OCI-M1 (cell line): ENCODE measurements at places on chromosomes 3 and 15.

DNA sequence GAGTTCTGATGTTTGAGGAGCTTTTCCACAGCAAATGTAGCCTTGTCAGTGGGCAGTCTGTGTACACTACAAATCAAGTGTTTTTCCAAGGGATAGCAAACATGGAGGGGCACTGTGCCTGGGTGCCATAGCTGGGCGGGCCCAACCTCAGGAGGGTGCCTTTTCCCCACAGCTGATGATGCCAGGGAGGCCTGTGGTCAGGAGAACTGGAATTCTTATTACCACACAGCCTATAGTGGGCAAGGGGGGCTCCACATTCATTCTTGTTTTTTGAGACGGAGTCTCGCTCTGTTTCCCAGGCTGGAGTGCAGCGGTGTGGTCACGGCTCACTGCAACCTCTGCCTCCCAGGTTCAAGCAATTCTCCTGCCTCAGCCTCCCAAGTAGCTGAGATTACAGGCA is 41.8 kb downstream of the SYNM start:
- no peak for DNase-seq

DNA sequence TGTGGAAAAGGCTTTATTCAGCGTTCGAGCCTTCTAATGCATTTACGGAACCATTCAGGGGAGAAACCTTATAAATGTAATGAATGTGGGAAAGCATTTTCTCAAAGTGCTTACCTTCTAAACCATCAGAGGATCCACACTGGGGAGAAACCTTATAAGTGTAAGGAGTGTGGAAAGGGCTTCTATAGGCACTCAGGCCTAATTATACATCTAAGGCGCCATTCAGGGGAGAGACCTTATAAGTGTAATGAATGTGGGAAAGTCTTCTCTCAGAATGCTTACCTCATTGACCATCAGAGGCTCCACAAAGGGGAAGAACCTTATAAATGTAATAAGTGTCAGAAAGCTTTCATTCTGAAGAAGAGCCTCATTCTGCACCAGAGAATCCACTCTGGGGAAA is 6.2 kb upstream of the ZNF35 start:
- no peak for DNase-seq

GRCh38 chr3:116030131-116030850 is 407.0 kb downstream of the GAP43 start:
- no peak for DNase-seq

GRCh38 chr15:89303986-89304385 is 30.6 kb downstream of the POLG start:
- DNase-seq, result no peak

DNA sequence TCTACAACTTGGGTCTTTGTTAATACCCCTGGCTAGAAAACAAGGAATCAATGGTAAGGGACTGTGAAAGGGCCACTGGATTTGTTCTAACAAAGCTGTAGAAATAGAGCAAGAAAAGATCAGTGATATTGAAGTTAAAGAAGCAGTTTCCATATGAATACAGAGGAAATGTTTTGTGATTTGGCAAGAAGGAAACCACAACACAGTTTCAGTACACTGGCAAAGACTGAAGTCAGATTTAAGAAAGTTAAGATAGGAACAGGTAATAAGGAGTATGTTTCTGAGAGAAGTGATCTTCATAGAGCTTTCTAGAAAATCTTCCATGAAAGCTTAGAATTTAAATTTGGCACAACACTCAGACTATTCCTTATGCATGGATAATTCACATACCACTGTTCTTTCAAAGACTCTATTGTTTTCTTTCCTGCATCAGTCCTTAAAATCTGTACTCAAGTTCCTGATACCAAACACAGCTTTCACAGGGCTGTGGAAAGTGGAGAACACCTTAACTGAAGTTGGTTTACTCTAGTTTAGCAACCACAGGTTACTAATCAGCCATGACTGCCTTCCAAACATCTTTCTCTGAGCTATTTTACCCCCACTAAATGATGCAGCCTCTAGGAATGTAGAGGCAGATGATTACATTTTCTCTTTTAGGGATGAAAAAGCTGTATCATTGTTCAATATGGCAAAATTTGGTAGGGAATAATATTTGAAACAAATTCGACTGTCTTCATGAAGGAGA is 32.4 kb upstream of the ALCAM start:
- DNase-seq, result no peak

- no peak for DNase-seq
Measured at GRCh38 chr15:98980899-98981228, 26.7 kb downstream of the PGPEP1L start.

GRCh38 chr3:190593075-190593474 is 79.2 kb downstream of the IL1RAP start:
- DNase-seq, result no peak

- no peak for DNase-seq
Measured at GRCh38 chr3:62888180-62888579, 13.0 kb upstream of the CADPS start.

DNA sequence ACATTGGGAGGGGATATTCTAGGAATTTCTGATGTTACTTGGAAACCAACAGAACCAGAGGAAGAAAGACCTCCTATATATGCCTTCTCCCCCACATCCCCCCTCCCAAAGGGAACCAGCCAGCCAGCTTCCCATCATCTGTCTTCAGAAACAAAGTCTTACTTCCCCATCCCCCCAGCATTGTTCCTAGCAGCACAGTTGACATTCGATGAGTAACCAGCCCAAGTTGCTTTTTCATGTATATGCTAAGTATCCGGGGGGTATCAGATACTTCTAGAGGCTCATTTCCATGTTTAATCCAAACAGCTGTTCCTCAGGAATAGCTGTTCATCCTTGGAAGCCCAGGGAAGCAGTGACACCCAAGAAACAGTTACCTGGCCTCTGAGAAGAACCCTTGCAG is 16.0 kb downstream of the RMDN3 start:
- DNase-seq, result no peak

GRCh38 chr3:24496529-24497482 is 2.2 kb upstream of the THRB start:
- peak; percentile 86 for DNase-seq

- no peak for DNase-seq
Measured at GRCh38 chr15:35499723-35500122, 46.2 kb downstream of the DPH6 start.

- no peak for DNase-seq
Measured at GRCh38 chr3:79822076-79822475, 54.3 kb upstream of the ROBO1 start.

DNA sequence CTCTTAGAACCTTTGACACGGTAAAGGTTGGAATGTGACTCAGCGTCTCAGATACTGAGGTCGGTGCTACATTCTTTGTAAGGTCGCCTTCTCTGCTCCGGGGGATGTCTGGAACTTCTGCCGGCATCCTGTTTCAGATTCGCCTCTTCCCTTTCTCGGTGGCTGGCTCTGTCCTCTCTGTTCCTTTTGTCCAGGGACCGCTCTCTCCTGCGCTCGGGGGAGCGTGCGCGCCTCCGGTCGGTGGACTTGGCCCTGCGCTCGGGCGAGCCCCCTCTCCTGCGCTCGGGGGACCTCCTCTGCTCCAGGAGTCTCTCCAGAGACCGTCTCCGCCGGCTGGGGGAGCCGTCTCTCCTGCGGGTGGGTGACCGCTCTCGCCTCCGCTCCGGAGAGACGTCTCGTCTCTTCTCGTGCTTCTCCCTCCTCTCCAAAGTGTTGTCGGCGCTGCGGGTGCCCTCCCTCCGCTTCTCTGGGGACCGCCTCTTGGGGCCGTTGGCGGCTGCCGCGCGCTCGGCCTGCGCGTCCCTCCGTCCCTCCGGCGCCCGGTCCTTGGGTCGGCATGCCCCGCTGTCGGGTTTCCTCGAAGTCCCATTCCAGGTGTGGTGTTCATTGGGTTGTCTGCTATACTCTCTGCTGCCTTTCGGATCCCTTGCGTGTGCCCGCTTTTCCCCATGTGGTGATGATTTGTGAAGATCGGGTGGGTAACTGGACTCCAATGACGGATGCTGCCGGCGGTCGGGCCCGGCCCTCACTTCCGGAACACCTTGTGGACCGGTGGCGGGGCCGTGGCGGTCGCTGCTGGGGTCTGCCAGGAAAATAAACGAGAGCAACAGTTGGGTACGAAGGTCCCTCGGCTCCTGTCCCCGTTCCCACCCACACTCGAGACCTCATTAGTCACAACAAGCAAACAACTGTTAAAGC is 668.8 kb upstream of the ADAMTS9 start:
- no peak for DNase-seq

GRCh38 chr3:131712662-131713061 is 209.9 kb upstream of the MRPL3 start:
- no peak for DNase-seq

DNA sequence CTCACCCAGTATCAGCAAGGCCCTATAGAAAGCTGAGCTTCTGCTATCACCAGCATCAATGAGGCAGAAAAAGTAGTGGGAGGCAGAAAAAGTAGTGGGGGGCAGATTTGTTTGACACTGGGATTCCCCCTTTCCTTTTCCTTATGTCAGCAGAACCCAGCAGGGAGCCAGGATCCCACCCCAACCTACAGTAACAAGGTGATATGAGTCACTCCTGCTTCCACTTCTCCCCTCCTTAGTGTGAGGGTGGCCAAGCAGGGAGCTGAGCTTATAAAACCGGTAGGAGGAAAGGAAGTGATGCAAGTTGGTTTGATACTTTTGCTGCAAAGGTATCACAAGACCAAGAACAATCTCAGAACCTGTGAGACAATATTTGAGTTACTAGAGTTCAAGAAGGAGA is 128.7 kb downstream of the SCAPER start:
- DNase-seq, result no peak

- peak; percentile 79 for DNase-seq
Measured at GRCh38 chr15:83106994-83107840, at the start of gene TM6SF1. Gene TM6SF1, plus strand, starts transcription at chr15:83107645. Its CDS starts 36 bp downstream, at chr15:83107681.

- peak; percentile 87 for DNase-seq
Measured at GRCh38 chr3:194395778-194396538, 3.1 kb downstream of the GP5 start.

DNA sequence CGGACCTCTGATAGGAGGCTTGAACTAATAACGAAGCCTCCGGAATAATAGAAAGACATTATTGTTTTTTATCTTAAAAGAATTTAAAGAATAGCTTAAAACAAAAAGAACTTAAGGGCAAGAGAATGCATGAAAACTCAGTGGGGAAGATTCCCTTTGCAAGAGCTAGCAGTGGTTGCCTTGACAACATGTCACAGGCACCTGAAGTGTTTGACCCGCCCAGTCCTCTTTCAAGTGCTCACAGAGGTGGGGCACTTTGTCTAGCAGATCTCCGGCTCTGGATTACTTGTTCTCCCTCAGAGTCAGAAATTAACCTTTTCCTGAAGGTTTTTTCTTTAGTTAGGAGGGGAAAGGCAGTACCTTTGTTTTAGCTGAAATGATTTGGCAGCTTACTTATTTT is 37.8 kb downstream of the LARS2 start:
- no peak for DNase-seq

GRCh38 chr15:51844747-51845426 is 15.4 kb downstream of the TMOD3 start:
- no peak for DNase-seq

DNA sequence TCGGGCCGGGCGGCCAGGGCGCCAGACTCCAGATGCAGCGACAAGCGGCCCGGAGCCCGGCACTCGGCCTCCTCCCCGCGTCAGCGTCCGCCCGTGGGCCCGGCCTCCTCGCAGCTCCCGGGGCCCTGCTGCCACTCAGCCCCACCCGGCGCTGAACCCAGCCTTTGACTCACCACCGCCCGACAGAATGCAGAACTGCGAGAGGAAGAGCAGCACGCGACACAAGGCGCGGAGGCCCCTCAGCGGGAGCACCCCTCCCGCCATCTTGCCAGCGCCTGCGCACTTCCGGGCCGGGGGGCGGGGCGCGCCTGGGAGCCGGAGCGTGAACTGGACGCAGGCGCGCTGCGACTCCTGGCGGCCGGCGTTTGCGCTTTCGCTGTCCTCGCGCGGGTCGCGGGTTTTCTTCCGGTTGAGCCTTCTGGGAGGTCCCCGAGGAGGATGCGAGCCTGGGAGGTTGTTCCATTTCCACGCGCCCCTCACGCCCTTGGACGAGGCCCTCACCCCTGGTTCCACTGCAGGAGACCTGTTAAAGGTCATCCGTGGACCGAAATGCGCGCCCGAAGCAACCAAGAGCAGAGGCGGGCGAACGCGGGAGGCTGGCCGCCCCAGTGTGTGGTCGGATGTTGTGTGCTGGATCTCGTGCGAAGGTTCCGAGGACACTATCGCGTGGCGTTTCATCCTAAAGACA is at the start of gene TM2D3:
TM2D3 (minus strand) TSS at position 284 of the 688 bp plus-strand sequence; CDS start at position 264, 20 bp downstream.
- peak; percentile 94 for DNase-seq

GRCh38 chr15:80277147-80277546 is 25.1 kb upstream of the CTXND1 start:
- no peak for DNase-seq

- DNase-seq, result no peak
Measured at GRCh38 chr3:143239031-143239430, 119.5 kb downstream of the CHST2 start.

DNA sequence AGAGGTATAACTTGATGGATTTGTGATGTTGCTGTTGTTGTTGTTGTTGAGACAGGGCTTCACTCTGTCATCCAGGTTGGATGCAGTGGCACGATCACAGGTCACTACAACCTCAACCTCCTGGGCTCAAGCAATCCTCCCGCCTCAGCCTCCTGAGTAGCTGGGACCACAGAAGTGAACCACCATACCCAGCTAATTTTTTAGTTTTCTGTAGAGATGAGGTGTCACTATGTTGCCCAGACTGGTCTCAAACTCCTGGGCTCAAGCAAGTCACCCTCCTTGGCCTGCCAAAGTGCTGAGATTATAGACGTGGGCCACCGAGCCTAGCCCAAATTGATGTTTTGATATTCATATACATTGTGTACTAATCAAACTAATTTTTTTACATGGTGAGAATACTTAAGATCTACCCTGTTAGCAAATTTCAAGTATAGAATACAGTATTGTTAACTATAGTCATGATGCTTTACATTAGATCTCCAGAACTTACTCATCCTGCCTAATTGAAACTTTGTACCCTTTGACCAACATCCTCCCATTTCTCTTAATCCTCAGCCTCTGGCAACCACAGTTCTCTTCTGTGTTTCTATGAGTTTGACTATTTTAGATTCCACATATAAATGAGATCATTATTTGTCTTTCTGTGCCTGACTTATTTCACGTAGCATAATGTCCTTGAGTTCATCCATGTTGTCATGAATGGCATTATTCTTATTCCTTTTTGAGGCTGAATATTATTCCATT is 23.2 kb downstream of the LMCD1 start:
- DNase-seq, result no peak

GRCh38 chr3:12559520-12559919 is 2.6 kb downstream of the MKRN2 start:
- no peak for DNase-seq

DNA sequence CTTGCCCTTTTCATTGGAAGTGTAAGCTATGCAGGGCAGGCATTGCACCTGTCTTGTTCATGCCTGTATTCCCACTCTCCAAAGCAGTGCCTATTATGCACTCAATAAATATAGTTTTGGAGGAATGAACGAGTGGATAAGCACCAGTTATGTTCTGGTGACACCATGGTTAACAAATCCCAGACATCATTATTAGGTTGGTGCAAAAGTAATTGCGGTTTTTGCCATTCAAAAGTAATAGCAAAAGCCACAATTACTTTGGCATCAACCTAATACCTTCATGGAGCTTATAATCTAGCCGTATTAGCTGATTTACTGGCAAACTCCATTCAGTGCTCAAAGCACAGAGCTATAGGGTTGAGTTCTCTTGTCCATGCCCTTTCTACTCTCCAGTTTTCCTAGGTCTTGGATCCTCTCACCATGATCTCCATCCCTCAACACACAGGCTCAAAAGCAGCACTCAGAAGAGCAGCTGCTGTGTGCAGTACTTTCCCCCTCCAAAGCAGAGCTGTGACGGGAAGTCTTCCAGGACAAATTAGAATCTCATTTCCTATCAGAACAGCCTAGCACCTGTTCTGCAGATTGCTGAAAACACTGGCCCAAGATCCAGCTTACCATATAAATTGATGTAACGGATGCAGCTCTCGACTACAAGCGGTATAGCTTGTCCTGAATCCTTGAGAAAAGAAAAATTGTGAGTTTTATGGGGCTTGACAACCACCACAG is 63.2 kb upstream of the RAD18 start:
- no peak for DNase-seq
